ENCODE measurements at places on chromosomes 3 and 15. TPM values are rescaled to one million over a fixed set of nuclear protein-coding genes. Genes with fewer than 3 reads are reported as not detected.

DNA sequence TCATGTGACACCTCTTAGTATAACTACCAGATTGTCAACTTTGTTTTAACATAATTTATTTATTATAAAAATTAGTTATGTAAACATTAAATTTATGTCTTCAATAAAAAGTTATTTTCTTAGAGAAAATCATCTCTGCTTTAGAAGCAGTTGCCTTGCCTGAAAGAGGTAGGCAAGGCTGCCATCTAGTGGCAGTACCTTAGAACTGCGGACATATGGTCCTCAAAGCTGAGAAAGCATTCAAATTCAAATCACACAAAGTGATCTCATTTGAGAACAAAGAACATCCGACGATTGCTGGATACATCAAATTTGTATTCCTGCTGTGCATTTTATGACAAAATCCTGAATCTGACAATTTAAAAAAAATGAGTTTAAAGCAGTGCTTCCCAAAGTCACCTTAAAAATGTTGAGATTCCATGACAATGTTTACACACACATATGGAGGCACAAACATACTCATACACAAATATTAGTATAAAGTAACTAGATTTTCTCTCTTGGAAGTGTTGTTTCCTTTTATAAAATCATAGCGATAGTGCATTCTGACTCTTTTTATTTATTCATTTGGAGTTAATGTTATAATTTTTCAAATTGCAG lies 617.4 kb downstream of the CADM2 start:
- no peaks in the 10 kb centered on the region for H3K4me1 ChIP-seq
- no peaks in the 10 kb centered on the region for H3K27me3 ChIP-seq
- no peak overlapping the region for H3K4me3 ChIP-seq
- no peaks in the 10 kb centered on the region for H3K36me3 ChIP-seq

TCF12 gene
- total RNA-seq: 97.7 TPM

DNA sequence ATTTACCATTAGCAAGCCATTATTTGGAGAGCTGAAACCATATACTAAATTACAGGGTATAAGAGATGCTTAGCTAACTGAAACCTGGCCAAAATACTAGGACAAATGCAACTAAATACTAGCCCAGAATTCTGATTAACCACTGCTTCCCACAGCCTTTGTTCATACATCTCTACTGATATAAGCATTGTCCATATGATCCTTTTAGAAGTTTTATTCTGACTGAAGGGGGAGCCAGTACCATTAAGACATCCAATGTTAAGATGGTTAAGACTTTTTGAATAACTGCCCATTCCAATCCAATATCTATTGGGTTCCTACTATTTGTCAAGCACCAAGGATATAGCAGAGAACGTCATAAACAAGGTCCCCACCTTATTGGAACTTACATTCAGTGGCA lies 421.3 kb downstream of the FOXP1 start:
- no peaks in the 10 kb centered on the region for H3K36me3 ChIP-seq
- no peak for DNase-seq
- no peaks in the 10 kb centered on the region for H3K27me3 ChIP-seq
- H3K4me3 ChIP-seq: no peak overlapping the region
- peaks cover 8% of the 10 kb centered on the region for H3K4me1 ChIP-seq

GRCh38 chr15:92616621-92617548 lies 38.7 kb downstream of the FAM174B start:
- H3K27ac ChIP-seq: peak overlapping the region; percentile 71
- peaks cover 58% of the 10 kb centered on the region for H3K4me1 ChIP-seq
- DNase-seq: peak; percentile 72
- no peak overlapping the region for H3K4me3 ChIP-seq

DNA sequence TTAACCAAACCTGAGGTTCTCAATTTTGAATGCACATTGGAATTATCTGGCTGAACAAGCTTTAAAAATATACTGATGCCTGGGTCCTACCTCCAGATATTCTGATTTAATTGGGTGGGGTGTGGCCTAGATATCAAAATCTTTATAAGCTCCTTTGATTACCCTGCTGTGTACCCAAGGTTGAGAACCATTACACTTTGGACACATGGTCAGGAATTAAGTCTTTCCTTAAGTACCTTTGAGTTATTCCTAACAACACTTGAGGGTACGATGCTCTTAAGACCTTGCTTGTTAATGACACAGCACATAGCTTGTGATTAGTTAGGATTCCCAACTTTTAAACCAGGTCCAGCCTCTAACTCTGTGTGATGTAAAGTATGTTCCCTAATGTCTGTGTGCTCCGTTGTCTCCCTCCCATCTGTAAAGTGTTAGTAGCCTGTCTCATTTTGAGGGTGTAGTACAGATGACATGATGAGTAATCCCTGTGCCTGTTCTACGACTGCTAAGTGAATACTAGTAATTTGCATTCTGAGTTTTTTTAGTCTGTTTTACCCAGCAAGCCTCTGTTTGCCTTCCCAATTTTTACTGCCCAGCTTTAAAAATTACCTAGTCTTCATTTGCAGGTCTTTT lies 154.9 kb downstream of the KLHL25 start:
- peak overlapping the region; percentile 14 for H3K27ac ChIP-seq
- DNase-seq: no peak
- no peak overlapping the region for H3K4me3 ChIP-seq
- H3K36me3 ChIP-seq: no peaks in the 10 kb centered on the region
- H3K4me1 ChIP-seq: peaks cover 53% of the 10 kb centered on the region

IL17RB gene
- total RNA-seq: 2.8 TPM

- no peak overlapping the region for H3K27ac ChIP-seq
- H3K4me3 ChIP-seq: no peak overlapping the region
- no peaks in the 10 kb centered on the region for H3K27me3 ChIP-seq
- DNase-seq: no peak
- peaks cover 9% of the 10 kb centered on the region for H3K4me1 ChIP-seq
These were observed 533.1 kb upstream of the NAALADL2 start for GRCh38 chr3:174325834-174326700.

DNA sequence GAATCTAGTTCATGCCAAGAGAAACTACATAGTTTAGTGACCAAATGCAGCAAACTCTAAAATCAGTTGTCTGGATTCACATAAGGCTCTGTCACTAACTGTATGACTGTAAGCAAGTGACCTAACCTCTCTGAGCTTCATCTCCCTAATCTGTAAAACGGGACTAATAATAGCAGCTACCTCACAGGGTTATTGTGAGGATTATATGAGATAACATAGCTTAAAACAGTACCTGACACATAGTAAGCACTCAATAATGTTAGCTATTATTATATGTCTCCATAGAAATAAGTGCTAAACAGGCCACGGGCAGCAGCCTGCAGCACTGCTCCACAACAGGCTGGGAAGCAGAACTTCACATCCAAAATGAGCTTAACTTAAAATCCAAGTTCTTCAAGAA lies 30.2 kb downstream of the NPTN start:
- no peak overlapping the region for H3K4me3 ChIP-seq
- no peaks in the 10 kb centered on the region for H3K27me3 ChIP-seq
- H3K4me1 ChIP-seq: no peaks in the 10 kb centered on the region
- H3K27ac ChIP-seq: peak overlapping the region; percentile 89
- DNase-seq: no peak

DNA sequence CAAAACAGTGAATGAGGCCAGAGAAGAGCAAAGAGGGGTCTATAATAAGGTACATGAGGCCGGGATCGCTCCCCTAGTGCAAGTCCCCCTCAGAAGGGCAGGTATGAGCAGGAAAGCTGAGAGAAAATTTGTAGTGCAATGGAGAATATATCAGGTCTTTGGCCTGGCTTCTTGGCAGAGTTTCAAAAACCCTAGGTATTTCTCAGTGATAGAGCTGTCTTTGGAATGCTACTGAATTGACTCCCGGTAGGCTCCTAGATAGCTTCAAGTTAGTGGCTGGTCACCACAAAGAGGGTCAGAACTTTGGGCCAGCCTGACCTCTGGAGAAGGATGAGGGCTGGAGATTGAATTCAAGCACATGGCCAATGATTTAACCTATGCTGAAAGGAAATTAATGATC lies 30.6 kb upstream of the OXTR start:
- no peak for DNase-seq
- H3K4me3 ChIP-seq: no peak overlapping the region
- H3K27me3 ChIP-seq: no peaks in the 10 kb centered on the region
- H3K36me3 ChIP-seq: no peaks in the 10 kb centered on the region
- H3K27ac ChIP-seq: no peak overlapping the region

GRCh38 chr3:112802338-112802737 lies 44.3 kb downstream of the CD200R1L start:
- H3K27ac ChIP-seq: no peak overlapping the region
- H3K36me3 ChIP-seq: no peaks in the 10 kb centered on the region
- H3K4me1 ChIP-seq: no peaks in the 10 kb centered on the region
- DNase-seq: no peak
- no peaks in the 10 kb centered on the region for H3K27me3 ChIP-seq

- no peaks in the 10 kb centered on the region for H3K27me3 ChIP-seq
- H3K4me3 ChIP-seq: peak overlapping the region; percentile 34
- H3K4me1 ChIP-seq: peaks cover 25% of the 10 kb centered on the region
- no peak for DNase-seq
- no peaks in the 10 kb centered on the region for H3K36me3 ChIP-seq
These were observed 670 bp upstream of the ACAP2 start for GRCh38 chr3:195443391-195443989.

ITIH4 gene
- total RNA-seq: 7.7 TPM

GRCh38 chr15:55267401-55268175 lies 22.0 kb downstream of the RAB27A start:
- no peak for DNase-seq
- peak overlapping the region; percentile 4 for H3K27ac ChIP-seq
- no peaks in the 10 kb centered on the region for H3K27me3 ChIP-seq
- H3K4me1 ChIP-seq: peaks cover 7% of the 10 kb centered on the region

- H3K4me3 ChIP-seq: no peak overlapping the region
- H3K27ac ChIP-seq: no peak overlapping the region
- no peaks in the 10 kb centered on the region for H3K4me1 ChIP-seq
These were observed 9.0 kb upstream of the BTLA start for GRCh38 chr3:112508261-112508660.

Data from sigmoid colon (tissue), 7 donors.